GM23248 (cell line): ENCODE measurements at places on chromosomes 3 and 15. TPM values are rescaled to one million over a fixed set of nuclear protein-coding genes. Genes with fewer than 3 reads are reported as not detected.

- DNase-seq: no peak
These were observed 99.0 kb upstream of the RBMS3 start for GRCh38 chr3:29181872-29182271.

DNA sequence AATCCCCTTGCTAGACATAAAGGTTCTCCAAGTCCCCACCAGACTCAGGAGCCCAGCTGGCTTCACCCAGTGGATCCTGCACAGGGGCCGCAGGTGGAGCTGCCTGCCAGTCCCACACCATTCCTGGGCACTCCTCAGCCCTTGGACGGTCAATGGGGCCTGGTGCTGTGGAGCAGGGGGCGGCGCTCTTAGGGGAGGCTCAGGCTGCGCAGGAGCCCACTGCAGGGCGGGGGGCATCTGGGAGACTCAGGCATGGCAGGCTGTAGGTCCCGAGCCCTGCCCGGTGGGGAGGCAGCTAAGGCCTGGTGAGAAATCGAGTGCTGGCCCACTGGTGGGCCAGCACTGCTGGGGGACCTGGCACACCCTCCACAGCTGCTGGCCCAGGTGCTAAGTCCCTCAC lies 75.1 kb upstream of the TBC1D5 start:
- no peak for DNase-seq

DNA sequence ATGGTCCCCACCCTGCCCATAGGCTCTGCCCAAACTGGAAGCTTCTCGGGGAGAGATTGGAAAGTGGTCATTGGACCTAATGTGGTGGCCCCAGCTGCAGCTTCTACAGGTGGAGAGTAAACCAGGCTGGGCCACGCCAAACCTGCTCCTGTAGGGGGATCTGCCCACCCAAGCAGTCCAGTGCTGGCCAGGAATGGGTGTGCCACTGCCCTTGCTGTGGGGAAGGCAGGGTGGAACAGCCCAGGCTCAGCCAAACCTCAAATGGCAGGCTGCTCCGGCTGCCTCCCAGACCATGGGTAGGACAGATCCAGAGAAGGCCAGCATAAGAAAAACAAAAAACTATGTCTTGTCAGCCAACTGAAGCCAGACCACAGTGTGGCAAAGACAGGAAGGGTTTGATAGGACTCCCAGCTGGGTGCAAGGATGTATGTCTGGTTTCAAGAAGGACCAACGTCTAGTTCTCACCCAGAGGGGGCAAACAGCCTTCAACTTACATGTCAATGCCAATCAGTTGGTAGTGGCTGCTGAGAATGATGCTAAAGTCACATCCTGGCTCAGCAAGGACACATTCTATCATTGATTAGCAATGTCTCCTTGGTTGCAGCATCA lies 267.3 kb downstream of the UACA start:
- no peak for DNase-seq

DNA sequence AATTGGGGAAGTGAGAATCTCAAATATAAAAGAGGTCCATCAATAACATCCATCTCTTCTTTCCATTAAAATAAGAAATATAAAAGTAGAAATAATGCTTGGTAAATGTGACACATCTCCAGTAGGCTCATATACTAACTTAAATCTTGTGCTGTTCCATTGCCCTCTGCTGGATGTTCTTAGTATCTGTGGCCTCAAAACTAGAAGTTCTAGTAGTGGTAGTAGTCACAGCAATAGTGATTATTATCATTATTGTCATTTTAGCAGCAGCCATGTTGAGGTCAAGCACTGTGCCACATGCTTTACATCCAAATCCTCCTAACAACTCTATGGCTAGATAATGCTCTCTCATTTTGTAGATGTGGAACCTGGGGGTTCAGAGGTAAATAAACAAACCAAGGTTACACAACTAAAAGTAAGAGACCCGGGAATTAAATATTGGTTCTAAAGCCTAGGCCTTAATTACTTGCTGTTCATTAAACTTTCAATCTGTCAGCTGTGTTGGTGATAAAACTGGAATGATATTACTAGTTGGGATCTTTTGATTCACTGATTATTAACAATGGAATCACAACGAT lies 20.2 kb upstream of the BTLA start:
- peak; percentile 79 for DNase-seq

DNA sequence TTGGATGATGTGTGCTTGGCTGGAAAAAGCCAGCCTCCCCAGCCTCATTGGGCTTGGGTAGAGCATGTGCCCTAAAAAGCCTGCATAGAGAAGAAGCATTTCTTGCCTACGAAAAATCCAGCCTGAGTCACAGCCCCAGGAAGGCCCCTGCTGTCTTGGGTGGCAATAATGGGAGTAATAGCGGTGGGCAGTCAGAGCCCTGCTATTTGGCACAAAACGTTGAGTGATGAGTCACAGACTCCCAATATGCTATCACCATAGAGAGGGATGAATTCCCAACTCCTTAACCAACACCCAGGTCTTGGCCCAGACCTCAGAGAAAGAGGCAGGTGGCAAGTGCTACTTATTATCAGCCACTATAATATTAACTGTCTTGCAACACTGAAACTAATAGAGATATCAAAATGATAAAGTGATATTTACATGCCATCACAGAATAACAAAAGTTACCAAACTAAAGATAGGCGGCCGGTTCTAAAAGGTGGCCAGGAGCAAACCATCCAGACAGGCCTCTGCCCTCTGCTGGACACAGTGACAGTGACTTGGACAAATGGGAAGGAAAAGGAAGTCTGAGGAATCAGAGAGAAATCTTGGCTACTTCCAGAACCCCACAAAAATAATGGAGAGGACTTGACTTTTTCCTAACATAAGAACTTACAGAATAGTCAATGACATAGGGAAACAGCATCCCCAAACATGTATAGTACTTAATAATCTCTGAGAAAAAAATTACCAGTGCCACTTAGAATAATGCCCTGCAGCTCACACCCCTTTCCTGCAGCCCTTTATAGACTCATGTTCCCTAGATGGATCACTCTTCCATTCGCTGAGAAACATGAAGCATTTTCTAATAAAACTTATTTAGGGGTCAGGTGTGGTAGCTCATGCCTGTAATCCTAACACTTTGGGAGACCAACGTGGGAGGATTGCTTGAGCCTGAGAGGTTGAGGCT lies 51.9 kb upstream of the MUC13 start:
- DNase-seq: peak; percentile 97

- DNase-seq: peak; percentile 89
These were observed 18.3 kb upstream of the FOXP1 start for GRCh38 chr3:71601811-71602210.

- DNase-seq: peak; percentile 86
These were observed 51.8 kb downstream of the CMTM7 start for GRCh38 chr3:32443478-32443877.

DNA sequence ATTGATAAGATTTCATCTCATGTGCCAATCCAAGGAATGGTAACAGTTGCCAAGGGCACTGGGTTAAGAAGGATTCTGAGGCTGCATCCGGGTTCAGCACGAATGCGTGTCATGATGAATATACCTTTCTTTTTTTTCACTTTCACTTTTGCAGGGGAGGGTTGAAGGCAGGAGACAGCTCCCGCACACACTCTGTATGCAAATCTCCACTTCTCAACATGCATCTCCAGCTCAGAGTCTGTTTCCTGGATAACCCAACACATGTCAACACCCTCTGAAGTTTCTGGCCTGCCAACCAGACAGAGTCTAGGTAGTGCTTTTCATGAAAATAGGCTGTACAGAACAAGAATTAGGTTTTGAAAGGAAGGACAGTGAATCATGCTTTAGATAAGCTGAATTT lies 21.6 kb downstream of the B4GALT4 start:
- no peak for DNase-seq

DNA sequence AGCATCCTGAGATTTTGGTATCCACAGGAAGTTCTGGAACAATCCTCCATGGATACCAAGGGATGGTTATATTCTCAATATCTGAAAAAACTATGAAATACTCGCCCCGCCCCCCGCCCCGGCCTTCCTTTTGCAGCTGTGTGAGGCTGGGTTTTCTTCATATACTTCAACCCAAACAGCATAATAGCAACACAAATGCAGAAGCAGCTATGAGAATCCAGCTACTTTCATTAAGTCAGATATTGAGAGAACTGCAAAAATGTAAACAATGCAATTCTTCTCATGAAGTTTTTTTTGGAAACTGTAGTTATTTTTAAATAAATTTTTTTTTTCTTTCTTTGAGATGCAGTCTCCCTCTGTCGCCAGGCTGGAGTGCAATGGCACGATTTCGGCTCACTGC lies 10.9 kb upstream of the IDH2 start:
- no peak for DNase-seq

DNA sequence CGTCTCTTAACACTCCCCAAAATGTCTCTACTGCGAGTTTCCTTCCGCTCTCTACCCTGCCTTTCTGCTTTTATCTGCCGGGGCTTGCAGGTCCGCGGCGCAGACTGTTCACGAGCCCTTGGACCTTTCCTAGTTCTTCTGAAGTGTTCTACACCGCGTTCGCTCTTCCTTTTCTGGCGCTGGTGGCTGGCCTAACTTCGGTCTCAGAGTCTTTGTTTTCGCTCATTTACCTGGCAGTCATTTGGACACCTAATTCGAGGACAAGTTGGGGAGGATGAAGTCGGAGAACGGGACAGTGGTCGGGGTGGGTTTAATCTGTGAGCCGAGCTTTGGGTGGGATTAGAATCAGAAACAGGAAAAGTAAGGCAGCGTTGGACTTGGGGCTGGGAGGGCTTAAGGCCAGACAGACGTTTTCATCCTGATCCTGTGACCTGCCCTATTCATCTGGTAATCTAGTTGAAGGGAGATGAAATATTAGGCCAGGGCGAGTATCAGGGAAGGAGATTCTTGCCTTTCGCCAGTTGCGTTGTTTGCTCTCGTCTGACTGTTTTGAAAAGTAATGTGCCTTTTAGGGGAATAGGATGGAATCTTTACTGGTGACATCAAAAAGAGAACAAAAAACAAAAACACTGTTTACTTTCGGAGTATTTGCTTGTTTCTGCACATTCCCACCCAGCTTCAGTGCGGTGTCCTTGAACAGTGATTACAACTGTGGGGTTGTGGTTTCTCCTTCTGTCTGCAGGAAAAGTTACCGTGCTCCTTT lies 1.8 kb downstream of the DIPK2A start:
- DNase-seq: peak; percentile 45

The ILDR1 gene
- not detected in 2 replicates for polyA plus RNA-seq

GRCh38 chr15:75677465-75678323 lies 30.0 kb downstream of the SNX33 start:
- DNase-seq: no peak

GRCh38 chr15:77001966-77002365 lies 7.0 kb downstream of the PSTPIP1 start:
- DNase-seq: no peak

The SOX14 gene
- not detected in 2 replicates for polyA plus RNA-seq

DNA sequence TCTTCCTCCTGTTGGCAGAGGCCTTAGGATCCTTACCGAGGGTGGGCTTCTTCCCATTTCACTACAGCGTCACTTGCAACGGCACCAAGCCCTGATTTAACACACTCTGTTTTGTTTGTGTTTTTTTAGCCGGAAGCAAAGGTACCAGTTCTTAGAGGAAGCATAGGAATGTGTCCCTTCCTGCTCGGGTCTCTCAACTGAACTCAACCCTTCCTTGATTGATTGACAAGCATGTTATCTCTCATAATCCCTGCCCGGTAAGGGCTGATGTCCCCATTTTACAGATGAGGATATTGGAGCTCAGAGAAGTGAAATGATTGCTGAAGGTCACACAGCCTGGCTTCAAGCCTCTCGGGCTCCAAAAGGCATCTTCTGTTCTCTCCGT lies 26.6 kb upstream of the MAGEF1 start:
- DNase-seq: no peak

GRCh38 chr15:31024330-31024729 lies 32.9 kb upstream of the MTMR10 start:
- peak; percentile 78 for DNase-seq

- peak; percentile 10 for DNase-seq
These were observed 1003.9 kb upstream of the NR2F2 start for GRCh38 chr15:95326431-95327182.

DNA sequence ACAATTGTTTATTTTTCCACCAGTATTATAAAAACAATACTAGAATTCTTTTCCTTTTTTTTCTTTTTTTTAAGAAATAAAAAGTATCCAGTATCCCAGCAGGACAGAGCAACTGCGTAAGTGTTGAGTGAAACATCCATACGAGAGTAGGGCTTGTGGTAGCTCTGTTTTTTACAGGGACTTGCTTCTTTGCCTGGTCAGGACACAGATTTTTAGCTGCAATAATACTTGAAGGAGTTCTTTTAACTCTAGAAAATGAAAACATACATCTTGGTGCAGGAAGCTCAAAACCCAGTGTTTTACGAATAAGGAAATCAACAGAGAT lies 297.7 kb upstream of the NR2E3 start:
- DNase-seq: no peak

- DNase-seq: no peak
These were observed 353 bp downstream of the ATG3 start for GRCh38 chr3:112561484-112561733.

The GNAI2 gene
- polyA plus RNA-seq: 424 and 426 TPM in 2 replicates

- DNase-seq: no peak
These were observed 65.1 kb upstream of the LEKR1 start for GRCh38 chr3:156761007-156761406.

GRCh38 chr15:36598529-36599177 lies 19.2 kb downstream of the CDIN1 start:
- no peak for DNase-seq

DNA sequence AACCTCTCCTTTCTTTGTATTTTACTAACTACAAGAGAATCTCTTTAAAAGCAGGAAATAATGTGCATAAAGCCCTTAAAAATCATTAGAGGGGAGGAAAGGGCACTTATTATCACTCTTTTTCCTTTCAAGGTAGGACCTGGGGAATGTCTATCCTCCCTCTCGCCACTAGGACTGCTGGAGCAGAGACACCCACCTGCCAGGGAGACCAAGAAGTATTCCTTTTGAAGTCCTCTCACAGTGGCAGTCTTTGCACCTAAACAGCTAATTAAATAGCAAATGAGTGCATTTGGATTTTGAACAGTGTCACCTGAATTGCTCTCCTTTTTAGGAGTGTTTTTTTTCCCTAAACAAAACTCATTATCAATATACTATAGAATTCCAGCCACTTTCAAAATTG lies 874.1 kb downstream of the ZPLD1 start:
- no peak for DNase-seq
